ENCODE measurements at places on chromosomes 7 and 10.

DNA sequence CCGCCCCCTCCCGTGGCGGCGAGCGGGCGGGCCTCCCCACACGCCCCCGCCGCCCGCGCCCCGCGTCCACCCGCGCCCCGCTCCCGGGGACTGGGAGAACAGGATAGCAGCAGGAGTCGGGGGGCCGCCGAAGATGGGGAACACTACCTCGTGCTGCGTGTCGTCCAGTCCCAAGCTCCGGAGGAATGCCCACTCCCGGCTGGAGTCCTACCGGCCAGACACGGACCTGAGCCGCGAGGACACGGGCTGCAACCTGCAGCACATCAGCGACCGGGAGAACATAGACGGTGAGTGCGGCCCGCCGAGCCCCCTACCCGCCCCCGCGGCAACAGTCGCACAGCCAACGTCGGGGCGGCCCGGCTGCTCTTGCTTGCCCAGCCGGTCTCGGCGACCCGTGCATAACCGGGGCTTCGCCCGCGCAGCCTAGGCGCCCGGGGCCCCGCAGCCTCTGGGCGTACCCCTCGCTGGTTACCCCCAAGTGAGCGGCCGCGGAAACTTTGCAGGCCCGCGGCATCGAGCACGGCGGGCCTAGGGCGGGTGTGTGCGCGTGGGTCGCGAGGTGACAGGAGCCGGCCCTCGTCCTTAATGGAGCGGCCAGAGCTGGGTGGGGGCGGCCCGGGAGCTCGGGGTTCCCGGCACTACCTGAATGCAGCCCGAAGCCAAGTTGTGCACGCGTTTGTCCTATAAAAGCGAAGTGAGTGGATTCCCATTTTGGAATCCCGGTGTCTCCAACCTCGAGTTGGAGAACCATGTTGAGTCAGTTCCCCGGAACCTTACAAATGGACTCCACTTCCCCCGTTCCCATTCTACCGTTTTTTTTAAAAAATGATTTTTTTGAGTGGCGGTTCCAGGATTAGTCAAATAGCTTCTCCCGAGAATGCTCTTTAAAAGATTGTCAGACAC lies 863 bp downstream of the CCNY start:
- DNase-seq: peak; percentile 20

DNA sequence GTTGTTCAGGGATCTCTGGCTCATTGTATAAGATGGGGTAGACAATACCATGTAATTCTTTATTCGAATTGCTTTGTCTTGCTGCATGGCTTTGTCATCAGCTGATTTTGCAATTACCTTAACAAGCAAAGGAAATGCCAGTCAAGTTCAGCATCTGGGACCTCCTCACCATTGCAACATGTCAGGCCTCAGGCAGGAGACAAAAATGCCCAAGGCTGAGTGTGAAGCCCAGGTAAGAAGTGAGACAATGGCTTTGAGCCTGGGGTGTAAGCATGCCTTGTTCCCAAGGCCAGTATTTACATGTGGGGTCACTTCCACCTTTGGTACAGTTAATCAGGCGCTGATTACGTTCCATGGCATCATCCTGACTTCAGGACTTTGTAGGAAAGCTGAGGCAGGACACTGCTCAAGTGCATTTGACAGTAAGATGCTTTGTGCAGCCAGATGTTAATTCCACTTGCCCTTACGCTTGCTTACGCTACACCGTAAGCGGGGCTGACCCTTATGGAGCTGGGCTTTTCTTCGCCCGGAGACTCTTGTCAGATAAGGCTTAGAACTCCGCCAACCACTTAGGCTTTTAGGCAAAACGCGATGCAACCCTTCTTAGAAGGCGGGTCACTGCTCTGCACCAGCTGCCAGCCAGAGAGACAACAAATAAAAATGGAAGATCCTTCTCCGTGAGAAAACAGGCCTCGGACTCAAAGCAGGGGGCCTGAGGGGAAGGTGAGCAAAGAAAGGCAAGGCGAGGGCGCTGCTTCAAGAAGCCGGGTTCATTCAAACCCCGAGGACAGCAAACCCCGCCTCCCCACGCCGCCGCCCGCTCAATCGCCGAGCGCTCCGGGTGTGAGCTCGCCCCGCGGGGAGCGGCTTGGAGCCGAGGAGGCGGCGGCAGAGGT lies 1.3 kb upstream of the SP4 start:
- DNase-seq: no peak

- DNase-seq: no peak
Observed at GRCh38 chr10:125068406-125068805, 92.0 kb downstream of the CTBP2 start.

GRCh38 chr10:93505075-93505474 lies 8.7 kb downstream of the CEP55 start:
- no peak for DNase-seq

GRCh38 chr7:155053002-155053401 lies 17.1 kb upstream of the HTR5A start:
- DNase-seq: no peak

Measured in activated T-helper 1 cell treated with anti-CD3 and anti-CD28 coated beads, Interleukin-2, amount 50 U/mL, for 16 hours (primary cell).